Right ventricle myocardium superior (tissue), 1 donor: ENCODE measurements at places on chromosomes 2 and 18. TPM values are rescaled to one million over a fixed set of nuclear protein-coding genes. Genes with fewer than 3 reads are reported as not detected.

Gene TMEM169
- 0.62 TPM for total RNA-seq

DNA sequence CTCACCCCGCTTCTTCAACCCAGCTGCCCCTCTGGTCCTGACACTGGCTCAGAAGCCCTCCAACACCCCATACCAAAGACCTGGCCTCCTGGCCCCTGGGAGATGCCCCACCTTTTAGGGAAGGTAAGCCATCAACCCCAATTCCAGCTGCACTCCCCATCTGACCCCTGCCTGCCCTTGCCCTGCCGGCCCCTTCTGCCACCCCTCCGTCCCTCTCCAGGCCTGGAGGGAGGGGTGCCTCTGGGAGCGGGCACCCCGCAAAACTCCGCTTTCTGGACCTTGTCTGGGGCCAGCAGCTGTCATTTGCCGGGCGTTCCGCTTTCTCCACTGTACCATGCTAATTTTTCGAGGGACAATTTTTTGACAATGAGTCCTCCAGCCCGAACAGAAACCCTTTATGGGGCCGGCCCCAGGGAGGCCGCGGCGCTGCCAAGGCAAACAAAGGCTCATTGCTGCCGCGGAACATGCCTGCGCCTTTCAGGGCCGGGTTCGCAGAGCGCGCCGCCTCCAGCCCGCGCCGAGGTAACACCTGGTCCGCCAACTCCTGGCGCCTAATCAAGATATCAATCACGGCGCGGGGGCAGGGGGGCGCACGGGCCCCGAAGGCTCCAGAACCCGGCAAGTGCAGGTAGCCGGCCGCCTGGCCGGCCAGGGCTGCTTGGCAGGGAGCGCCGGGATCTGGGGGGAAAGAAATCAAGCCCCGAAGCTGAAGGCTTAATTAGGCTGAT, 96.0 kb downstream of the INHBB start:
- peak; percentile 59 for DNase-seq

Gene AQP4
- 18.9 TPM for total RNA-seq

Gene TUBB8B
- total RNA-seq: not detected

Gene ACSL3
- 50.8 TPM for total RNA-seq

- DNase-seq: no peak
Observed at GRCh38 chr2:128786741-128787478, 468.2 kb upstream of the HS6ST1 start.

DNA sequence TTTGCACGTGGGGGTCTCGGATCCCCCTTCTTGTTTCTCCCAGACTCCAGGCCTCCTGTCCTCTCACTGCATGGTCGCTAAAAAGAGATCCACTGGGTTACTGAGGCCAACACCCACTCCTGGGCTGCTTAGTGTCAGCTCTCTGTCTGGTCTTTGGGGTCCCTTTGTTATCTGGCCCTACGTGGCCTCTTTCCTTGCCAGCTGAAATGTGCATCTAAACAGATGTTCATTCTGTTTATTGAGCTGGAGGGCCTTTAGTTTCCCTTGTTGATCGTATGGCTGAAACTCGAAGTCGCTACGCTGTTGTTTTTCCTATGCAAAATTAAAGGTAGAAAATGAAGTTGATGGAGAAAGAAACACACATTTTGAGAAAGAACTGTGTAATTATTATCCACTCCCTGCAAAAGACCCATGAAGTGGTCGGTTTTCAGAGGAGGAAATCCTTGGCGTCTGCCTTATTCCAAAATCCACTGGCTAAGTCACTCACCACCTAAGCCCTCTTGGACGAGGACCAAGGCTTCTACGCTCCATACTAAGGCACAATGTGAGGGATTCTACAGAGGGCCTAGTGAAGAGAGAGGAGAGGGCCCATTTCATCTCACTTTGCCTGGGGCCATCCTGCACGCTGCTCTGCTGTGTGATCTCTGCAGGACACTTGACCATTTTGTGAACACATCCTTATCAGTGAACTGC, 105.3 kb downstream of the GLI2 start:
- DNase-seq: no peak

Gene SCRN3
- total RNA-seq: 41.2 TPM

Gene ARPC2
- 123 TPM for total RNA-seq

Gene DUSP2
- total RNA-seq: 1.5 TPM

DNA sequence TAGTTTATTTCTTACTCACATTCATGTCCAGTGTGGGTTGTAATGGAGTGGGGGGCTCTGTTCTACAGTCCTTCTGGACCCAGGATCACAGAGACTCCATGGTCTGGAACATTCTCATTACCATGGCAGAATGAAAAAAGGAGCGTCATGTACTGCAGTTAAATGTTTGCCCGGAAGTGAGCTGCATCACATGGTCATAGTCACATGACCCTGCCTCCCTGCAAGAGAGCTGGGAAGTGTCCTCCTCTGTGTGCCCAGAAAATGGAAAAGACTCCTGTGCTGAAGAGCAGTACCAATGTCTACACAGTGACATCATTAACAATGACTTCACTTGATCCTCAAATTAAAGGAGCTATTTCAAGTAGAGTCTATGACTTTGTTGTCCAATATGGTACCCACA, 74.0 kb upstream of the ZBTB14 start:
- DNase-seq: no peak

Gene FLACC1
- total RNA-seq: 8.3 TPM

Gene MYL1
- total RNA-seq: not detected

GRCh38 chr2:206452750-206453149, 9.4 kb downstream of the ADAM23 start:
- no peak for DNase-seq
